Fibroblast of skin of right quadriceps (primary cell): ENCODE measurements at places on chromosomes 13 and 19.

DNA sequence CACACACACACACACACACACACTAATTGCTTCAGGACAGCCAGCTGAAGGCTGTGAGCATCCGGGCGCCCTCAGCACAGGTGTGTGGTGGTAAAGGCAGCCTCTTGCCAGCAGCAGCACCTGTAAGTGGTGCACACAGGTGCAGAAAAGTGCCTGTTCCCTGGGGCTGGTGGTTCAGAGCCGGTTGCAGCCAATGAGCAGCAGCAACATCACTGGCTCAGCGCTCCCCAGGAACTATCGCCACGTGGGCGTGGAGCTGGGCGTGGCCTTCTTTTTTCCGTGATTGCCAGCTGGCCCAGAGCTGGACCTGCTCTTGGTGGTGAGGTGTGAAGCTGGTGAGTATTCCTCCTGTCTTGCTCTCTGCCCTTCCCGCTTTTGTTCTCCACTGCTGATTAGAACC is at the start of gene NLRP5:
NLRP5 (plus strand) TSS at position 289 of the 400 bp plus-strand sequence.
- no peak for DNase-seq

DNA sequence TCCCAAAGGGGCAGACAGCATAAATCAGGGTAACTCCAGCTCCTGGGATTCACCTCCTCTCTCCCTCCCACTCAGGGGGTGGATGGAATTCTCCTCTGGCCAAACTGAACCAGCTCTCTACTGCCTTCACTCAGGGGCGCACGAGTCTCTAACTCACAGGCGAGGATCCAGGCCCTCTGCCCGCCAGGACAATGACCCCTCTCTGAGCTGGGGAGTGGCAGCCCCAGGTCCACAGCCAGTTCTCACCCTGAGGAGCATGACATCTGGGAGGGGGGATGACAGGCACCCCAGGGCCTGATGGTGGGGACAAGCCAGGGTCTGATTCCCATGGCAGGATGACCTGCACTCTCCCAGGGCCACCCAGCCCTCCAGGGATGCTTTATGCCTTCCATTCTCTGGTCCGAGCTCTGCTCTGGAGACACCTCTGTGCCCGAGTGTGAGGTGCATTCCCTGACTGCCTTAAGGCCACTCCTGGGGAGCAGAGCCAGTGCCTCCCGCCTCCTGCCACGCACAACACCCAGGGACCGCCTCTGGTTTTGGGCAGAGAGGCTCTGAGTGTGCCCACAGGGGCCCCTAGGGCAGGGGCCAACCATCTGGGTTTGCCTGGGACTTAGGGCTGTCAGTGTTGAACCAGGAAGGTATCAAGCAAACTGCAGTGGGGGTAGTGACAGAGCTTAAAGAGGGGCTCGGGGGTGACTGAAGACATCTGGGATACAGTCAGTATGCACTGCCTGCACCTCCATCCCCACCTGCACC is 66.2 kb downstream of the GNG7 start:
- no peak for DNase-seq

- no peak for DNase-seq
Measured at GRCh38 chr19:49767381-49767780, 580 bp downstream of the AP2A1 start.

GRCh38 chr13:49995625-49996101 is 1.2 kb upstream of the TRIM13 start:
- DNase-seq: no peak

GRCh38 chr19:17830567-17831418 is 9.5 kb upstream of the INSL3 start:
- DNase-seq: peak; percentile 84

DNA sequence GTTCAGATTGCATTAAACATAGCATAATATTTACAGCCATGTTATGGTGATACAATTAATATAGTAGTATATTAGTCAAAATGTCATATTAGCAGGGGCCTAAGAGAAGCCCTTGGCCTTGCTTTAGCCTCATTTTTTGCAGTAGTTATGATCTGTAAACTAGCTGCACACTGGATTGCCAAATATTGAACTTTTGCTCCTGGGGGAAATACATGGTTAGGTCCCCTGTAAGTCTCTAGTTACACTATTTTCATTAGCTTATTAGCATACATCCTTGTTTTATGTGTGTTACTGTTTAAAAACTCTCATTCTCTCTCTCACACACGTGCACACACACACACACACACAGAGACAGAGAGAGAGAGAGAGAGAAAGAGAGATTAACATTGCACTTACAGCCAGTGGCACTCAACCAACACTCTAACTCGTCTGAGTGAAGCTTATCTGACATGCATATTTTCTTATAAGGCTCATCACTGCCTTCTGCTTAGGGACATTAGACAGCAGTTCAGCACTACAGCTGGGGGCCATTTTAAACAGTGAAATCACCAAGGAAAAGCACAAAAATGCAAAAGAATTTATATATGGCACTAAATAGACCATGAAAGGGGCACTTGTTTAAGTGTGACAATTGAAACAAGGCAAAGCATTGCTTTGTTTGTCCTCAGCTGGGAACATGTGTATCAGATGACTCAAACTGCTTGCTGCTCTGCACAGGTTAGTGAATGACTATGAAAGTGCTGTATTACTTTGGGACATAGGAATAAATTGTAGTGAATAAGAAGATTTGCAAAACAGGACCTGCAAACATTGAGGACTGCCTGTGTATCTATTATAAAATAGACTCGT is 278.7 kb downstream of the GPC6 start:
- DNase-seq: peak; percentile 24

DNA sequence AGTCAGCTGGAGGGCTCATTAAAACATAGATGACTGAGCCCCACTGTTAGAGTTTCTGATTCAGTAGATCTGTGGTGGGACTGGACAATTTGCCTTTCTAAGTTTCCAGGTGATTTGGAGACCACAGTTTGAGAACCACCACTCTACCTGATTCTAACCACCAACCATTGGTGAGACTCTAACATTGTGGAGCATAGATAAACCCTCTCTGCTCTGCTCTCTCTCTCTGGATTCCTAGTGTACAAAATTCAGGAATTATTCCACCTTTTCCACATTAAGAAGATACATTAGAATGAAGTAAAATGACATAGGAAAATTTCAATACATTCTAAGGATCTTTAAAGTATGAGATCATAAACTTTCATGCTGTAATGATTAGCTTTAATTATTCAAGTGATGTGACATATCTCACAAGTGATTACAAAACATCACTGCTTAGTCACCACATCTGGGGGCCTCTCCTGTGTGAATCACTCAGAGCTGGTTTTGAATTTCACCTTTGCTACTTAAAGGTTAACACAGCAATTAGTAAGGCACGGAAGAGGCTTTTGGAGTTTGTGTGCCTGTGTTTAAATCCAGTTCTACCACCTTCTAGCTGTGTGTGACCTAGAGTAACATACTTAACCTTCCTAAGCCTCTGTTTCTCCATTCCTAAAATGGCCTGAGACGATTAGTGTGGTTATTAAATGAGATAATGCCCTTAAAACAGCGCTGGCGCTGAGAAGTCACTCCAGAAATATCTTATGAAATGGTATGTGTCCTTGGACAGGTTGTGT is 78.5 kb upstream of the NBEA start:
- peak; percentile 93 for DNase-seq

GRCh38 chr13:42762251-42762650 is 19.1 kb upstream of the FAM216B start:
- peak; percentile 39 for DNase-seq

DNA sequence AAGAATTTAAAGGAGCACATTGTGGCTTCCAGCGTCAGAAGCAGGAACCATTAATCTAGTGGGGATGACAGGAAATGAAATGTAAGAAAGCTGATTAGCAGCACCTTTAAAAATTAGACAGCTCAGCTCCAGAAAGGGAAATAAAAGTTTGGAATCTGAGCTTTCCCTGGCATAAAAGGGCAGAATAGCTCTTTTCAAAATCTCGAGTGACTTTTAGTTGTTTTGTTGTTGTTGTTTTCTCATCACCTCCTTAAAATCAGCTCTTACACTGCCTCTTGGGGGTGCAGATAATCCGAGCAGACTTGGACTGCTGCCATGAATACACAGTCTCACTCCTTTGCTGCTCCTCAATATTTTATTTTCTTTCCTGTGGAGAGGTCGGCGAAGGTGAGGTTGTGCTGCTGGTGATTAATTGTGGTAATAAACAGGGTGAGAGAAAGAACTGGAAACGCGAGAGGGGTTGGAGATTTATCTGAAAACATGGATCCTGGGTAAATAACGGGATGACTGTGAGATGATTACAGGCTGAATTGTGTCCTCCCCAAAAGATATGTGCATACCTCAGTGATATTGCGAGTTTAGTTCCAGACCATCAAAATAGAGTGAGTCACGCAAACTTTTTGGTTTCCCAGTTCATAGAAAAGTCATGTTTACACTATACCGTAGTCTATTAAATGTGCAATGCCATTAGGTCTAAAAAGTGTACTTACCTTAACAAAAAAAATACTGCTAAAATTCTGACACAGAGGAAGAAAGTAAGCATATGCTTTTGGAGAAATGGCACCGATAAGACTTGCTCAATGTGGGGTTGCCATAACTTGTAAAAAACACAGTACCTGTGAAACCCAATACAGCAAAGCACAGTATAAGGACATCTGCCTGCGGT is 787.7 kb downstream of the UQCRFS1 start:
- DNase-seq: peak; percentile 40

- no peak for DNase-seq
Measured at GRCh38 chr19:34644991-34645461, 31.9 kb downstream of the SCGB2B2 start.

- no peak for DNase-seq
Measured at GRCh38 chr19:49684983-49685553, 4.3 kb upstream of the ADM5 start.

GRCh38 chr13:76928456-76928855 is 19.9 kb upstream of the ACOD1 start:
- no peak for DNase-seq

DNA sequence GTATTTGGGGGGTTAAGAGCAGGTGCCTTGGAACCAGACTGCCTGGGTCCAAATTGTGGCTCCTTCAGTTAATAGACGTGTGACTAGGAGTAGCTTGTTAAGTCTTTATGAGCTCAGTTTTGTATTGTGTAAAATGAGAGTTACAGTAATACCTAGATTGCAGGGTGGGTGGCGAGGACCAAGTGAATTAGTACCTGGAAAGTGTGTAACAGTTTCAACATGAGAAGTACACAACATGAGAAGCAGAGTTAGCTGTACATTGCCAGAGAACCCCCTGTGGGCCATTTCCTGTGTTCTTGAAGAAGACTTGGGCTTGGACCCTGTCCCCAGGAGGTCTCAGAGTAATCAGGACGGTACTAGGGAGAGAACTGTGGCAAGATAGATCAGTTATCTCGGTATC is 36.8 kb downstream of the PPP2R1A start:
- DNase-seq: no peak
